KBM-7 (cell line): ENCODE measurements at places on chromosomes 6 and 20.
A peak's percentile ranks its signal among the peaks of the same experiment; 100 is the strongest.

- no peak for DNase-seq
These were observed 218.1 kb downstream of the LRFN2 start for GRCh38 chr6:40369042-40369441.

- DNase-seq, result peak; percentile 94
These were observed at the start of gene PROCR for GRCh38 chr20:35171753-35172433. PROCR (plus strand) TSS chr20:35172072; CDS start chr20:35172155, 83 bp downstream.

- no peak for DNase-seq
These were observed 5.5 kb downstream of the ANKEF1 start for GRCh38 chr20:10040070-10040975.

GRCh38 chr20:38927902-38928578 is 1.8 kb downstream of the FAM83D start:
- peak; percentile 36 for DNase-seq

DNA sequence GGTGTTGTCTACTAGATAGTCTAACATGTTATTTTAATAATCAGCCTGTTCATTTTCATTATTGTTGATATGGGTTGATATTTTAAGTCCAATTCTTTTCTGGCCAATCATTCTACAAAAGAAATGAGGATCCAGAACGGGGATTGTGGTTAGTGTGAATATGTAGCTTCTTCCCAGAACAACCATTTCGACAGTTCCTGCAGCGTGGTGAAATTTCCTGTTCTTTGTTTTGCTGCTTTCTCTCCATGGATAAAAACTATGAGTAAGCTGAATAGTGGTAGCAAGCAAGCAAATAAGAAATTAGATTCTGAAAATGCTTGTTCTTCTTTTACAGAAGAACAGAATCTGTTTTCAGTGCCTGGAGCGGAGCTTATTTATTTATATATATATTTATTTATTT is 65.5 kb upstream of the F13A1 start:
- peak; percentile 42 for DNase-seq

DNA sequence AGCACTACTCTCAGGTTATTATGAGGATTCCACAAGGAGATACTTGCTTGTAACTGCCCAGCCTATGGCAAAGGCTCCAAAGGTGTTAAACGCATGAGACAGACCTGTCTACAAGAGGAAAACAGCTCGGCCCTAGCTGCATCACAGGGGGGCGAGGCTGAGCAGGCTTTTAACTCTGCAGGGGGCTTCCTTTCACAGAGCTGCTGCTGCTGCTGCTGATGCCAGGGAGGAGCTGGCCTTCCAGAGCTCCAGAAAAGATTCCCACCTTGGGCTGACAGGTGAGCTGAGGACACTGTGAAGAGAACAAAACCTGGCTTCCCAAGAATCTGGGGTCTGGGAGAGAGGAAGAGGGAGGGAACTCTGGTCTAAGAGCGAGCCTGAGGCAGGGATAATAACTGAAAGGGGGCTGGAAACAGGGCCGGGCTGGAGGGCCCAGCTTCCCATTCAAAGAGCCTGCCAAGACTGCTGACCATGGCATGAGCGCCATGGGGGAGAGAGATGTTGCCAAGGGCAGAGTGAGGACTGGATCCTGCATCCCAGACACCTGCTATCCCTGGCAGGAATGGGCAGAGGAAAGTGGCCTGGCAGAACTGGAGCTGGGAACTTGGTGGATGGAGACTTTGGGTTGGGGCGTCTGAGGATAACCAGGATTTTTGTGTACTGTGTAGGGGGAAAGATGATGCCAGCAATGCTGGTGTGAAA is 211.1 kb upstream of the LRFN2 start:
- no peak for DNase-seq

- DNase-seq, result peak; percentile 40
These were observed 547.5 kb upstream of the ADGRB3 start for GRCh38 chr6:68087399-68088133.

DNA sequence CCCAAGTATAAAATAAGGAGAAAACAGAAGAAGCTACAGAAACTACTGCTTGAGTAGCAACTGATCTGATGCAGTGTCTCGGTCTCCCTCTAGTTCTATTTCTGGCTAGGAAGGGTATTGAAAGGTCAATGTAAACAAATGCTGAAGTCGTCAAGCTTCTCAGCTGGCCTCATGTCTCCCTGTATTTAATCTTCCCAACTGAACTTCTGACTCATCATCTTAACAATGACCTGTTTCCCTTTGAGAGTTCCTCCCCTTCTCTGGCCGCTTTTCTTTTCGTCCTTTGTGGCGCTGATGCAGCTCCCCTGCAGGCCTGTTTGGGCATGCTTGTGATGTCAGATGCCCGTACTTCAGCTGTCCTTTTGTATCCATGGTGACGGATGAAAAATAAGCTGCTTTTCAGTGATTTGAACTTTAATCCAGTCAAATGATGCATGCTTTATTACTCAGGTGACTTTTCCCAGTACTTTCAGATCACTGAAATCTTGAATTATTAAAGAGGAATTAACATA is 7.8 kb upstream of the LCA5 start:
- DNase-seq, result peak; percentile 94

GRCh38 chr6:41655646-41656001 is 17.4 kb downstream of the MDFI start:
- no peak for DNase-seq

DNA sequence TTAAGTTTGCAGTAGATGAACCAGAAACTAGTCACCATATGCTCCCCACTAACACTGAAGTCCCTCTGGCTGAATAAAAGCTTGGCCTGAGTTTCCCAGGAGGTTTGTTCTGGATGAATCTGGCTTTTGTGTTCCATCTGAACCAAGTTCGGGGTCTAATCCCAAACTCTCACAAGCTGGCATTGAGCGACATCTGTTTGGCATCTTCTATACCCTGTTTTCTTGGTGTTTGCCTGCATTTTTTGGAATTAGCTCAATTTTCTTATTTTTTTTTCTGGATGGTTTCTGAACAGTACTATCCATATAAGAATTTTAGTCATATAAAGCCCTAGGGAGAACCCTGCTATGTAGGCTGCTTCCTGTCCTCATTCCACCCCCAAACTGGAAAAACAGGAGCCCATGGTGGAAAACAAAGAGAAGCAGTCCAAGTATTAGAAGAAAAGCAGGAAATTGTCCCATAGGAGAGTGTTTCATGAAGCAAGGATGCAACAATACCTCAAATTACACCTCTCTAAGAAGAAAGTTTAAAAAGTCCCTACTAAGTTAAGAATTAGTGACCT is 737.1 kb downstream of the DHX35 start:
- no peak for DNase-seq

DNA sequence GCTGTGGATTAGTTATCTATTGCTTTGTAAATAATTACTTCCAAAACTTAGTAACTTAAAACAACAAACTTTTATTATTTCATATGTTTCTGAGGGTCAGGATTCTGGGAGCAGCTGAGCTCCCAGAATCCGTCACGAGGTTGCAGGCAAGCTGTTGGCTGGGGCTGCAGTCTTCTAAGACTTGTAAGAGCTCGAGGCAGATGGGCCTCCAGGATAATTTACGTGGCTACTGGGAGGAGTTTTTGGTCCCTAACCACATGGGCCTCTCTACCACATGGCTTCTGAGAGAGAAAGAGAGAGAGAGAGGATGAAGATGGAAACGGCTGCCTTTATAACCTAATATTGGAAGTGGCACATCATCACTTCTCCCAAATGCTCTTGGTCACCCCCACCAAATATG is 64.9 kb upstream of the SULF2 start:
- DNase-seq, result no peak

DNA sequence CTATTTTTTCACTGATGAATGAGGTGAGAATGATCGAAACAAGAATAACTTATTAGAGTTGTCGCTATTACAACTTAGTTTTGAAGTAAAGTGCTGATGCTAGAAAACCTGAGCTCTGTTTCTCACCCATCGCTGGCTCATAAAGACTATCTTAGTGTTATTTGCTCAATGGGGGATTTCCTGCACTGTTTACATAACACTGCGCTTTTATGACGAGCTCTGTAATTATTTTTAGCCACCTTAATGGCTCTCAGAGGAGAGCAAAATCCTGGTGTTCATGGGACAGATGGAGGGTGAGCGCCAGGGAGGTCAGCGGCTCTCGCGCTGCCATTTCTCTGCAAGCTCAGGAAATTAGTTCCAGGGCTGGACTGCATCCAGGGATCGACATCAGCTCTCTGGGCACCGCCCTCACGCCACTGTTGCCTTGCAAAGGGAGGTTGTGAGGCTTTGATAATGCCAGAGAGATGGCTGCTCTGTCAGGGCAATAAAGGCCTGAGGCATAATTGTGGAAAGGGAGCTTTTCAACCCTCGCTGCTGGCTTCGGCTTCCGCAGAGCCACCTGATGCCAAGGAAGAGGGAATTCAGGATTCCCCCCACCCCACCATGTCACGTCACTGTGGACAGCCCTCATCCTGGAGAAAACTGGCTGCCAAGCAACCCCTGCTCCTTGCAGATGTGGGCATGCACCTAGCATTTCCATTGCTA is 72.0 kb downstream of the DACT2 start:
- DNase-seq, result no peak

- DNase-seq, result no peak
These were observed 185.8 kb upstream of the MAN1A1 start for GRCh38 chr6:119535332-119535731.

DNA sequence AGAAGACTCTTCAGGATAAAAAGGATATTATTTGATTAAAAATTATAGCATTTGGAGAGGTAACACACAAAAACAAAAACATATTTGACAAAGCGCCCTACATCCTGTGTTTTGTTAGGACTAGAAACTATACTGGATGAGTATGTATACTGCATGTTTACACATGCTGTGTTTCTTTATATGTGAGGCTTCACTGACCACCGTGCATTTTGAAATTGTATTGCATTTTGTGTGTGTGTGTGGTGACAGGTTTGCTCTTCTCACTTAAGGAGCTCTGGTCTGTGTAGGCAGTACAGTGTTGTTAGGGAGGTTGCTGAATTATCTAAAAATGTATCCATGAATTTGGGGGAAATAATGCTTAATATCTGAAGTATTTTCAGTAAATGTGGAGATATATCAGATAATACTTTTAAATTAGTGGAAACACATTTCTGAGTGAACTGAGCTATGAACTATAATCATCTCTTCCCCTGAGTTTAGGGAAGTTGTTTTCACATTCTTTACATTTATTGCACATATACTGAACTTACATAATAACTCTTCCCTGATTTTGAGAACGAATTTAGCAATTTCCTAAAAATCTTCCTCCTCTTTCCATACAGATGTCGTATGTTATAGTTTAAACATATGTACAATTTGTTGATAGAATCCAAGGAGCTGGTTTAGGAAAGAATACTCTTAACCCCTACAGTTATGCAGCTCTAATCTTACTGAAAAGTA is 43.3 kb downstream of the TMEM170B start:
- peak; percentile 12 for DNase-seq

DNA sequence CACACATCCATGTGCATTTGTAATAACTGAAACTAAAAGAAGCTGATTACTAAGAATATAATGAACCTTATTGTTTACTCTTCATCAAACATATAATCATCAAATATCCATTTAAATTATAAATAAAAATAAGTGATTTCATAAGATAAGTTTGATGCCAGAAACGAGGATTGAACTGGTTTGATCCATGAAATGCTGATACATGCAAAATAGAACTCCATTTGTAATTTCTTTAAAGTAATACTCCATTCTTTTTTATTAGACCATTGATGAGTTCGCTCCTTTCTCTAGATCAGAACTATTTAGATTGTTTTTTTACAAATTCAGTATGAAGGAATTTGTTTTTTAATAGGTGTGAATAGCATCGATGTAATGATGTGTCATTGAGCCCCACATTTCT is 57.6 kb downstream of the EYS start:
- DNase-seq, result no peak

DNA sequence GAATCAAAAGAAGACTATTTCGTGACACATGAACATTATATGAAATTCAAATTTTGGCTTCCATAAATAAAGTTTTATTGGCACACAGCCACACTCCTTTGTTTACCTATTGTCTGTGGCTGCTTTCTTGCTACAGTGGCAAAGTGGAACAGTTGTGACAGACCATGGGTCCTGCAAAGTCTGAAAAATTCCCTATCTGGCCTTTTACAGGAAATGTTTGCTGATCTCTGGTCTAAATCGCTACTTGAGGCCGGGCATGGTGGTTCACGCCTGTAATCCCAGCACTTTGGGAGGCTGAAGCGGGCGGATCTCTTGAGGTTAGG is 23.1 kb upstream of the PREX1 start:
- DNase-seq, result no peak

DNA sequence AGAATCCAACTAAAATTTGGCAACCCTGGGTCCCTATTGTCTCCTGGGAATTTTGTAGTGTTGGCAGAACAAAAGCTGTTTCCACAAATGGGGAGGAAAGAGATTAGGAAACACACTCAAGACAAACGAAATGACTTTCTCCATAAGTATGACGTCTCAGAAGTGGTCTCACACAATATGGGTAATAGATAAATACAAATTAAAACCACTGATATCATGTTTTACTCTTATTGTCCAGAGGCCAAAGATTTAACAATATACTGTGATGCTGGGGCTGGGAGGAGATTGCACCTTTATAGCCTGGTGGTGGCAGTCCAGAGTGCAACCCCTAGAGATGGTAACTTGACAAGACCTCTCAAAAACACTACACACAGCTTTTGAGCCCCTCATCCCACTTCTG is 18.6 kb downstream of the FKBP1A start:
- DNase-seq, result no peak

DNA sequence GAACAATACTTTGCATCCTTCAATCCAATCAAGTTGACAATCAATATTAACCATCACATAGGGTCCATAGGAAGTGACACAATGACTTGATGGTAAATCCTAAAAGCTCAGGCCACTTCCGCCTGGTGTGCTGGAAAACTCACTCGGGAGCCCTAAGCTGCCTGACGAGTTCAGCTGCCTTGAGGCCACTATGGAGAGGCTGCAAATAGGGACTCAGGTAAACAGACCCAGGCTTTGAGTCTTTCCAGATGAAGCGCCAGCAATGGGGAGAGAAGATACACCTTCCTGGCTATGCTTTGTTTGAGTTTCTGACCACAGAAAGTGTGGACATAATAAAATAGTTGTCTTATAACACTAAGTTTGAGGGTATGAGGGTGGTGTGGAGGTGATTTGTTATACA is 112.6 kb downstream of the GPR63 start:
- no peak for DNase-seq

GRCh38 chr6:166904101-166904746 is 52.1 kb downstream of the RNASET2 start:
- DNase-seq, result no peak

GRCh38 chr20:33686984-33687366 is 790 bp upstream of the E2F1 start:
- no peak for DNase-seq

GRCh38 chr6:80402266-80402665 is 295.8 kb downstream of the BCKDHB start:
- no peak for DNase-seq

DNA sequence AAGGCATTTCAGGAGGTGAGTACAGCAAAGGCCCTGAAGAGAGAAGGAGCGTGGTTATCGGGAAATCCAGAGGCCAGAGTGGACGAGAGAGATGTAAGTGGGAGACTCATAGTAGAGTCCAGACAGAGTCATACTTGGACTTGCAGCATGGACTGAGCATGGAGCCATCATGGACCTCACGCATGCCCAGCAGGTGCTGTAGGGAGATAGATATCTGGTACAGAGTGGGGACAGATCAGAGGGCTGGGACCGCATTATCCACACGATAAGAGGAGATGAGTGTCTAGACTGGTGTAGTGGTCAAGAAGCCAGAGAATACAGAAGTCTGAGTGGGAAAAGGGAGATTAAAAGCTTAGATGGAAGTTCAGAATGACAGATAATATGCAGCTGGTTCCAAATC is 127.0 kb downstream of the TBC1D7 start:
- no peak for DNase-seq

- DNase-seq, result no peak
These were observed 59.5 kb downstream of the PDE7B start for GRCh38 chr6:135910790-135911618.

- DNase-seq, result no peak
These were observed 441.5 kb upstream of the FLRT3 start for GRCh38 chr20:14778875-14779274.
